Cerebellum (tissue), 4 donors: ENCODE measurements at places on chromosomes 5 and 9. TPM values are rescaled to one million over a fixed set of nuclear protein-coding genes. Genes with fewer than 3 reads are reported as not detected.

SLC25A2 gene
- 0.36 TPM for total RNA-seq

ACSL6 gene
- 55.9 TPM for total RNA-seq

SPAAR gene
- total RNA-seq, result 1.1 TPM

CD274 gene
- total RNA-seq, result 0.54 TPM

TMEM252 gene
- total RNA-seq, result not detected

HACD4 gene
- 1.5 TPM for total RNA-seq

CARD6 gene
- total RNA-seq, result 0.82 TPM

PTGS1 gene
- 1.2 TPM for total RNA-seq

BAAT gene
- not detected for total RNA-seq

MYMK gene
- not detected for total RNA-seq

CMYA5 gene
- total RNA-seq, result 3.2 TPM

FAM169A gene
- 60.1 TPM for total RNA-seq

SPINK7 gene
- not detected for total RNA-seq

GRPEL2 gene
- total RNA-seq, result 29.2 TPM

SLCO4C1 gene
- 0.45 TPM for total RNA-seq

SPATA6L gene
- total RNA-seq, result 12.0 TPM

TIGD6 gene
- 4.8 TPM for total RNA-seq

IFNB1 gene
- not detected for total RNA-seq

NAIP gene
- total RNA-seq, result 90.8 TPM

SH2D3C gene
- 8.5 TPM for total RNA-seq

CNTFR gene
- total RNA-seq, result 18.6 TPM

OR1J4 gene
- total RNA-seq, result not detected

LHX6 gene
- 1.5 TPM for total RNA-seq

IRX1 gene
- 25.4 TPM for total RNA-seq

TEK gene
- 10.2 TPM for total RNA-seq

SLC28A3 gene
- 0.09 TPM for total RNA-seq

RNF183 gene
- not detected for total RNA-seq

RMI1 gene
- total RNA-seq, result 16.9 TPM

CFAP77 gene
- total RNA-seq, result 0.36 TPM

GABRA6 gene
- total RNA-seq, result 4.4 TPM

PGM5 gene
- 16.2 TPM for total RNA-seq

TOR1A gene
- total RNA-seq, result 20.6 TPM

NMUR2 gene
- not detected for total RNA-seq

BTNL3 gene
- 0.09 TPM for total RNA-seq

SCGB3A1 gene
- total RNA-seq, result not detected

PTRH1 gene
- total RNA-seq, result 9.8 TPM

NSD1 gene
- total RNA-seq, result 102 TPM

RLN1 gene
- 1.3 TPM for total RNA-seq

NR4A3 gene
- total RNA-seq, result 1.3 TPM

RALGPS1 gene
- 84.7 TPM for total RNA-seq

CRHBP gene
- total RNA-seq, result 0.64 TPM

NIPAL4 gene
- not detected for total RNA-seq

GPR21 gene
- total RNA-seq, result 13.5 TPM

IL31RA gene
- total RNA-seq, result not detected

CHSY3 gene
- total RNA-seq, result 6.0 TPM

CTXN3 gene
- 2.8 TPM for total RNA-seq

PCDHA1 gene
- 7.5 TPM for total RNA-seq

DNAJC18 gene
- total RNA-seq, result 33.7 TPM

CERCAM gene
- total RNA-seq, result 11.5 TPM

RANBP3L gene
- total RNA-seq, result 8.0 TPM
